Endothelial cell (in vitro differentiated cells): ENCODE measurements at places on chromosomes 12 and 14.
A peak's percentile ranks its signal among the peaks of the same experiment; 100 is the strongest.

GRCh38 chr14:68664225-68664681 is 128.6 kb downstream of the ZFP36L1 start:
- DNase-seq = no peak

DNA sequence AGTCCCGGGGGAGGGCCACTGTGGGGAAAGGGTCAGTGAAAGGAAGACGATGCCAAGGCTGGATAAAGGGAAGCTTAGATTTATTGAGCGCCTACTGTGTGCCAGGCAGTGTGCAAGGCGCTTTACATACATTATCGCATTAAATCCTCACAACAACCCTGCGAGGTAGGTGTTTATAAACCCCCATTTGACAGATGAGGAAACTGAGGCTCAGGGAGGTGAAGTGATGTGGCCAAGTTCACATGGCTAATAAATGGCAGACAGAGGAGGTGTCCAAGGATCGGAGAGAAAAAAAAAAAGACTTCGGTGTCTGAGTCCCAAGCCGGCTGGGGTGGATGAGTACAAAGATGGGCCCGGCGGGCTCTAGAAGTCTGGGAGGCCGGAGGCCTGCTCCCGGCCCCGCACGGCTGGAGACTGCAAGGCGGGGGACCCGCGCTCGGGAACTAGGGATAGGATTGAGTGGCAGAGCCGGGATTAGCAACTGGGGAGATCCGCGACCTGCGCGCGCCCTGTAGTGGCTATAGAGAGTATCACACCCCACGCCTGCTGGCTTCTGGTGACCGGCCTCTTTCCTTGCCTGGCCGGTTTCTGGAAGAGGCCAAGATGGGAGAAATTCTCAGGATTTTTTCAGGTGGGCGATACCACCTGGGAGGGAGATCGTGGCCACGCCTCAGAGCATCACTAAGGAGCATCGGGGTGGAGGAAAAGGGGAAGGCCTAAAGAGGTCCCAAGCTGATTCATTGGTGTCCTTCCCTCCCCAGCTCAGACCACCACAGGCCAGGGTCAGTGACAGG is 3.9 kb downstream of the DDN start:
- peak; percentile 87 for DNase-seq

- DNase-seq = no peak
Measured at GRCh38 chr12:7061138-7061537, 620 bp downstream of the C1S start.

- no peak for DNase-seq
Measured at GRCh38 chr12:52615912-52616311, 2.4 kb downstream of the KRT73 start.

DNA sequence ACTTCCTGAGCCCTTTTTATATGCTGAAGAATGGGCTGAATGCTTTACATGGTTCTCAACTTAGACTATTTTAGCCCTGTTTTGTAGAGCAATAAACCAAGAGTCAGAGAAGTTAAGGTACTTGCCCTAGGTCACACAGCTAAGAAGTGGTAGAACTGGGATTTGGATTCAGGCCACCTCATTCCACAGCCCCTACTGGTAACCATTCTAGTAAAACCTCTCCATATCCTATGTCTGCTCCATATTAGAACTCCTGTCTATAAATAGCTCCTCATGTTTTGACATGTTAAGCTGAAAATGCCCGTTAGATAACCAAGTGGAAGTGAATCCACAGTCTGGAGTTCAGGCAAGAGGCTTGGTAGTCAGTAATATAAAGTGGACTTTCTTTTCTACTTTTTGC is 111.6 kb downstream of the HECTD4 start:
- DNase-seq = no peak

DNA sequence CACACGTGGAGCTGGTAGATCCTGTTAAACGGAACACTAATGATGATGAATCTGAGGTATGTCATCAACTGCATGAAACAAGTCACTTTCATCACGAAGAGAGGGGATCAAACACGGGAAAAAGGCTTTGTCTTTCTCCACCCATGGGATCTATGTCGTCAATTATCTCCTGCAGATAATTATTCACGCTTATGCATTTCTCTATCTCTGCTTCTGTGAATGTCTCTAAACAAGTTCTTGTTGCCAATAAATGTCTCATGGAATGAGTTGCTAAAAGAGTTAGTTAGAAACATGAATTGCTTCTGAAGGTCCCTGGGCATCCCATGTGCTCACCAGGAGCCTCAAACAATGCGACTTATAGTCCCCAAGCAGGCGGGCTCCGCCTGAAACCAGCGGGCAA is 1228.2 kb upstream of the TMEM132C start:
- no peak for DNase-seq

GRCh38 chr14:32618991-32619390 is 289.9 kb downstream of the AKAP6 start:
- DNase-seq = no peak

DNA sequence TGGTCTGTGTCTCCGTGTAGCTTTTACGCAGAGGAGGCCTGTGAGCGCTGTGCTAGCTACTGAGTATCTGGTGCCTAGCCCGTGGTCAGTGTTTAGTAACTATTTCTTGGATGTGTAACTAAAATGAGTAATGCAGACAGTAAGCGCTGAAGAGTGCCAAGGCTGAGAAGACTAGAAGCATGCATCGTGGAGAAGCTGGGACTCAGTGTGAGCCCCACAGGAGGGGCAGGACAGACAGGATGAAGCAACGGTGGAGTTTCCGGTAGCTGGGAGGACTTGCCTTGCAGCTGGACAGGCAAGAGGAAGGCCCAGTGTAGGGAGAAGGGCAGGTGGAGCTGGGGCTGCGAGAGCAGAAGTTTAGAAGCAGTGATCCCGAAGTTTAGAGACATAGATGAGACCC is 233.4 kb upstream of the FKBP4 start:
- DNase-seq = no peak

DNA sequence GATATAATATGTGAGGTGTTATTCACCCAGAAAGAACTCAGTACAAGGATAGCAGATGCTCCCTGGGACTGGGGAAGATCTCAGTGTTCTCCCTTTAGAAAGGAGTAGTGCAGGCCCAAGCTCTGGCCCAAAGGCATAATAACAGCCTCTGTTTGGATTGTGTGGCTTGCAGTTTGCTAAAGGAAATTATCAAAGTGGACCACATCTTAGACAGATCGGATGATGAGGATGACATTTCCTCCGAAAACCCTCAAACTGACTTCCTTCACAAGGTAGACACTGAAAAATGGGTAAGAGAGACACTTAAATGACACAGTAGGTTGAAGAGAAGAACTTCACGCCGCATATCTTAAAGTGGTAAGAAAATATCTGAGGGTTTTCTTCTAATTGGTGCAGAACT is 26.1 kb downstream of the SMCO2 start:
- DNase-seq = no peak
